ENCODE measurements at places on chromosomes 16 and 17.

DNA sequence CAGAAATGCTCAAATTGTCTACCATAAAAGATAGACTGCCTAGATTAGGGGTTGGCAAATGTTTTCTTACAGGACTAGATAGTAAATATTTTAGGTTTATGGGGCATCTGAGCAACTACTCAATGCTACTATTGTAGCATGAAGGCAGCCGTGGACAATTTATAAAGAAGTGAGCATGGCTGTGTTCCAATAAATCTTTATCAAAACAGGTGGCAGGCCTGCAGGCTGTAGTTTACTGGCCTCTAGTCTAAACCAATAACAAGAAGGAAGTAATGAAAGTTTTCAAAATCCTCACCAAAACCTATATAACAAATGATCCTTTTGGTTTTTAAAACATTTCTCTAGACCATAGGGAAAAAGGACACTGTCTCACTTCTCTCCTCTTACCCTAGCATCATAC is 105.2 kb downstream of the PRKCB start:
- no peak for DNase-seq

DNA sequence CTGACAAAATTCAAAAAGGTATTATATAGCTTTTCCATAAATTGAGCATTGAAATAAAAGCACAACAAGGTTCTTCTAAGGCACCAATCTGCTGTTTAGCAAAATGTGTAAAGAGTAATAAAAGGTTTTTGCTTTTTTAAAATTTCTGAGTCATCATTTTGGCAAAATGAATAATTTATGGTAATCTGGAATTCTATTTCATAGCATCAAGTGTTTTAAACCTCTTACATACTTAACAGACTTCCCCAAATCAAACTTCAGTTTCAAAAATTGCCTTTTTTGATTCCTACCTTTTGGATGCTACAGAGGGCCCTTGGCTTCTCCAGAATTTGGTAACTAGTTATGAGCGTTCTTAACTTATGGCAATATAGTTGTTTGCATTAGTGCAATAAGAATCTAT is 154.0 kb upstream of the ELAC2 start:
- no peak for DNase-seq

- no peak for DNase-seq
Measured at GRCh38 chr17:16269658-16270057, 52.6 kb downstream of the PIGL start.

DNA sequence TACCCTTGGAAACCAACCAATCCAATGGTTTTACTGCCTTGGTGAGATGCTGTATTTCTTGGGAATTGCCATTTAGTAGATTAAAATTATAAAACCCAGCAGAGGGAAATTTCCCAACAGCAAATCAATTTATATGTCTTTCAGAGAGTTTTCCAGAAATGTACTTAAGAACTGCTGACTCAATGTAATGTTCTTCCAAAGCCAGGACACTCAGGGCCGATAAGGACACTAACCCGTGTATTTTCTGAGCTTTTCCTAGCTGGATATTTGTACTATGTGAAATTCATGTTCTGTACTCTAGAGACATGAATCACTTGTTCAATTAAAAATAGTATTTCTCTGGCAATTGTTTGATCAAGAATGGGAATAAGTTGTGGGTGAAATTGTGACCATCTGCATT is 121.4 kb downstream of the KCNJ2 start:
- DNase-seq, result no peak

DNA sequence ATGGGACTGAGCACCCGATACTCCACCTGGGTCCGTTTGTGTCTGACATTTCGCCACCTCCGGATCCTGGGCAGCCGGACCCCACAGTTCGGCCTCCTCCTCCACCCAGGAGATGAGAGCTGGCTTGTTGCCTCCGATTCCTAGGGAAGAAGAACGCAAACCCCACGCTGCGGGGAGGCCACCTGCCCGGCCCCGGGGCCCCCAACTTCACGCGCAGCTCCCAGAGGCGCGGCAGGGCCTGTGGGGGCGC is 542 bp downstream of the ZNF764 start:
- DNase-seq, result no peak

GRCh38 chr17:896953-897661 is 82.5 kb downstream of the NXN start:
- DNase-seq, result no peak

- DNase-seq, result no peak
Measured at GRCh38 chr17:64779376-64780095, 117.4 kb upstream of the SMURF2 start.

- no peak for DNase-seq
Measured at GRCh38 chr17:68684949-68685357, 83.8 kb upstream of the FAM20A start.

Measured in 8988T (cell line).